Activated T-cell treated with anti-CD3 and anti-CD28 coated beads, Interleukin-2, amount 50 U/mL, for 24 hours (primary cell): ENCODE measurements at places on chromosomes 7 and 10.

DNA sequence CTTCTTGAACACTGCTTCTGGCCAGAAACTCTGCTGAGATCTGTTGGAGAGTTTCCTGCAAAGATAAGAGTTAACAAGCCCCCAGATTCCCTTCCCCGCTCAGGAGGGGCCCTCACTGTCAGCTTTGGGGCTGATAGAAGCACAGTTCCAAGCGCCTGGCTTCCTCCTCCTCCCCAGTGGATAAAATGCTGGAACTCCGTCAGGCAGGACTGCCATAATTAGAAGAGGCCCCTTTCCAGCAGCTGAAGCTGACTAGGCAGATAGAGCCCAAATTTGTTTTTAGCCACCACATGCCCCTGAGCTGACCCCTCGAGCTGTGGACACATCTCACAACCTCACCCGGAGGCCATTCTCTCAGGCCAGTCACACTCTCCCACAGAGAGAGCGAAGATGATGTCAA, 89.4 kb downstream of the TBXAS1 start:
- no peak for DNase-seq

DNA sequence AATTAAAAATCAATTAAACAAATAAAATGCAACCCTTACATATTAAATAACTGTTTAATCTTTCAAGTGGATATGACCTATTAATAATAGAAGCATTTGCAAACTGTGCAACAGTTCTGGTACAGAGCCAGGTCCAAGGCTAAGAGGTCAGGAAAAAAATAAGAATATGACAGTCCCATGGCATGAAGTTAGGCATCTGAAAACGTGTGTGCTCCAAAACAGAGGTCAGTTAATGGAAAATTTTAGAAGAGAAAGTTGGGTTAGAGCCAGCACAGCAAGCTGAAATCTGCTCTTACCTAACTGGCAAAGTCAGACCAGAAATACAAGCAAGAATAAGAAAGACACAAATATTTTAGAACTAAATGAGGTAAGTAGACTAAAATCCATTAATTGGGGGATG, 757.7 kb downstream of the GRM8 start:
- no peak for DNase-seq

DNA sequence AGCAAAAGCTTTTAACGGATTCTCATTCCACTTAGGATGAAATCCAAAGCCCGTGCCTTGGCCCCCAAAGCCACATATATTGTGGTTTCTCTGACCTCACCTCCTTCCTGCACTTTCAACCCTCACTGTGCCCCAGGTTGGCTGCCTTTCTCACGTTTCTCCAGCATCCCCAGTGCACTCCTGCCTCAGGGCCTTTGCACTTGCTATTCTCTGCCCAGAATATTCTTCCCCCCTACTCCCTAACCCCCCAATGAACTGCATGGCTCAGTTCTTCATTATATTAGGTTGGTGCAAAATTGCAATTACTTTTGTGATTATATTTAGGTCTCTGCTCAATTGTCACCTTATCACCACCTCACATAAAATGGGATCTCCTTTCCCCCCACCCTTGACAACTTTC, 34.2 kb downstream of the MYOF start:
- DNase-seq, result no peak

GRCh38 chr10:95504246-95504691, 56.9 kb downstream of the SORBS1 start:
- no peak for DNase-seq

- no peak for DNase-seq
Observed at GRCh38 chr10:66538908-66539307, 386.9 kb upstream of the LRRTM3 start.

GRCh38 chr10:48923748-48924147, 15.9 kb downstream of the LRRC18 start:
- DNase-seq, result no peak
